Iris pigment epithelial cell (primary cell): ENCODE measurements at places on chromosomes 3 and 15.
A peak's percentile ranks its signal among the peaks of the same experiment; 100 is the strongest.

DNA sequence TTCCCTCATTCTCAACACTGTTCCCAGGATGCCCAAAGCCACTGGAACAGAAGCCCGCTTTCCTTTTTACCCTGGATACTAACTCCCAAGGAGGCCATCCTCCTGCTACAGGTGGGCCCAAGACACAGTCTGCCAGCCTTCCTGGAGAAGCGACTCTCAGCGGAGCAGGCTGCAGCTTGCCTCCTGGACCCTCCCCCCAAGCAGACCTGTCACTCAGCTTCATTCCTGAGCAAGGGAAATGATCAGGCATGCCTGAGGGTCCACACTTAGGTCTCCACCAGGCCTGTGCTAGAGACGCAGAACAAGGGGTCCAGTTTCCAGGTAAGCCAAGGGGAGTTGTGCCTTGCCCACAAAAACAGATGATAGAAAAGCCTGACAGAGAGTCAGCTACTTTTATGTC, 62.8 kb downstream of the SLCO2A1 start:
- no peak for DNase-seq

GRCh38 chr3:28345690-28346089, 2.8 kb upstream of the ZCWPW2 start:
- no peak for DNase-seq

DNA sequence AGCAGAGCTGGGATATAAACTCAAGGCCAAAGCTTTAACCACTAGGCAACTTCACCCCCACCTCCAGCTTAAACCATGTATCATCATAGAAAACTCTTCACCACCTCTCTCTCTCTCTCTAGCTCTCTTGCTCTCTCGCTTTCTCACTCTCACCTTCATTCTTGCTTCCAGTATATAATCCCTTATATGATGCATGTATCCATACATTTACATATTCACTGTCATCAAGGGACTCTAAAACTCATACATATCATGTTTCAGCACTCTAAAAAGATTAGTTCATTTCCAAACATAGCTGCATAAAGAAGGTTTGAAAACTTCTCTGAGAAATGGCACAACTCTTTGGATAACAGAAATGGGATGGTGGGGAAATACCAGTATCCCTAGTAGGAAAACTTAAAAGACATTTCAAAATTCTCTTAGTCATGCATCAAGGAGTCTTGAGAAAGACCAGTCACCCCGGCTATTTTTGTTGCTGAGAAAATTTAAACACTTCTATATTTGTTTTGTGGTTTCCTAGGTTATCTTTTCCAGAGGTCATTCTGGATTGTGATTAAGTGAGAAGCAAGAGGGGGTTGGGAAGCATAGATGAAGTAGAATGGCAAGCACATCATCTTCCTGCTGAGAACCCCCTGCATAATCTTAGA, 447.8 kb upstream of the THBS1 start:
- peak; percentile 86 for DNase-seq

DNA sequence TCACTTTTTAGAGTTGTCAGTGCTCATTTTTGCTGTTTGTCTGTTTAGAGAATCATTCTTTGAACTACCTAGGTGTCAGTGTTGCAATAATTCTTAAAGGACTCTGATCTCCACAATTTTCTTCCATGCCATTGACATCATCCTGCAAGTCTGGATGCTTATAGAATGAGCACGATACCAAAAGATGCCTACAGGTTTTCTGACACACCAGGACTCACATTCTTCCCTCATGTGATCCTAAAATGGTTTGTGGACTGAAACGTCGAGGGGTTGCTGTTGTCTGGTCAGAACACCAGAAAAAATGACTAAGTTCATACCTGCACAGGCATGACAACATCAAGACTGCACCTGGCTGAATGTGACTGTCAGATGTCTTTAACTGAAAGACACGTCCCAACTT, 95.9 kb downstream of the SEMA5B start:
- DNase-seq: no peak

DNA sequence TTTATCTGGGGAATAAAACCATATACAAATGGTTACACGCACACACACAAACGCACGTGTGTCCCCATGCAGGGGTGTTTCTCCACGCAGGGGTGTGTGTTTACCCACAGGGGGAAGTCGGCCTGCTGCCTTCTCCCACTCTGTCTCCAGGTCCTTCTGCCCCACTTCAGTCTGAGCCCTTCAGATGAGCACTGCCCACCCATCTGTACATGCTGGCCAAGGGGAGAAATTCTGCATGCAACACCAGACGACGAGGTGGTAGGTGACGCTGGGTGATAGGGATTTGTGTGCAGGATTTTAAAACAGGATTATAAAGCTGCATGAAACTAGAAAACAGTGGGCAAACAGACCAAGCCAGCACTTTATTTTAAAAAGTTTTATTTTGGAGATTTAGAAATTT, 122.5 kb downstream of the TJP1 start:
- no peak for DNase-seq

GRCh38 chr3:49805367-49805782, 2.3 kb downstream of the INKA1 start:
- no peak for DNase-seq

- peak; percentile 2 for DNase-seq
Observed at GRCh38 chr3:882533-882932, 210.3 kb upstream of the CNTN6 start.

DNA sequence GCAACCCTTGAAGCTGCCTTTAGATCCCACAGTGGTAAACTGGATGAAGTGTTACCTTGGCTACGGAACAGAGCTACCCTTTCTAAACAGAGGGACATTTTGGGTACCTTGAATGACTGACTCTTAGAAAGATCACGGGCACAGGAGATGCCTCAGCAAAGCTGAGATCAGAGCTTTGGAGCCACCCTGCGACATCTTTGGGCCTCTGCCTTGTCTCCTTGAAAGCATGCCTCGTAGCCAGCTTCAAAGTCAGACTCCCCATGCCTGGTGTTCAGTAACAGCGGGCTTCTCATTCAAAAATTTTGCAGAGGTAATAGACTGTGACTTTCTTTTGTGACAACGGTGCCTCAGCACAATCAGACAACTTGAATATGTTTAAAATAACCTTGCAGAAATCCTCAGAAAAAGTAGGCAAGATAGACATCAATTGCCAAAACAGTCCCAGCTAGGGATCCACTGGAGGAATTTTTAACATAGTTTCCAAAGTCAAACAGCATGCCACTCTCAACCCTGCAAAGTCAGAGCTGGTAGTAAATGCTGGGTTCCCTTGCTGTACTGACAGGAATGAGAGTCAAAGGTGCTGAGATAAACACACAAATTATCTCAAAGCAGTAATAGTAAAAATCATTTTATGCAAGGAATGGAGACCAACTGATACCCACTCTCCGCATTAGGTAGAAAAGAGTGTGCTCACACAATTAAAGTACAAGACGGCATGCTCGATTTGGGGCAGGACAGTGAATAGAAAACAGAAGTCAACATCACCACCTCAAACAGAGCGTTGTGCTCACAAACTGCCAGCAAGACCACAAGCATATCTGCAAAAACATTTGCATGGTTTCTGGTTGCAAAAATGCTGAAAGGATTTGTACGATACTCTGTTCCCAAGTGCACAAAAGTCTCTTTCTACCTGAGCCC, 82.1 kb downstream of the MYO1E start:
- DNase-seq: no peak

- no peak for DNase-seq
Observed at GRCh38 chr15:78174401-78174800, 25.2 kb downstream of the IDH3A start.

- peak; percentile 81 for DNase-seq
Observed at GRCh38 chr3:15360788-15361493, 28.6 kb upstream of the SH3BP5 start.

DNA sequence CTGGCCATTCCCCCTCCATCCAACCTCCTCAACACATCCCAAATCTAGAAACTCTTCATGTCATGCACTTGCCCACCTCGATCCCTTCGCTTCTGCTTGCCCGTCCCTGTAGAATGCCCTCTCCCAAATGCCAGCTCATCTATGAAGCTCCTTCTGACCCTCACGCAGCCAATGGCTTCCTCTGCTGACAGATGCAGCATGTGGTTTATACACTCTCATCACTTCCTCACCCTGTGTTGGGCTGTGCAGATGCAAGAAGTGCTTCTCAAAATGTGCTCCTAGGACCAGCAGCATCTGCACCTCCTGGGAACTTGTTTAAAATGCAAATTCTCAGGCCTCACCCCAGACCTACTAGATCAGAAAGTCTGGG, 51.7 kb downstream of the SEMA5B start:
- no peak for DNase-seq

- no peak for DNase-seq
Observed at GRCh38 chr15:95825208-95825607, 505.3 kb upstream of the NR2F2 start.

DNA sequence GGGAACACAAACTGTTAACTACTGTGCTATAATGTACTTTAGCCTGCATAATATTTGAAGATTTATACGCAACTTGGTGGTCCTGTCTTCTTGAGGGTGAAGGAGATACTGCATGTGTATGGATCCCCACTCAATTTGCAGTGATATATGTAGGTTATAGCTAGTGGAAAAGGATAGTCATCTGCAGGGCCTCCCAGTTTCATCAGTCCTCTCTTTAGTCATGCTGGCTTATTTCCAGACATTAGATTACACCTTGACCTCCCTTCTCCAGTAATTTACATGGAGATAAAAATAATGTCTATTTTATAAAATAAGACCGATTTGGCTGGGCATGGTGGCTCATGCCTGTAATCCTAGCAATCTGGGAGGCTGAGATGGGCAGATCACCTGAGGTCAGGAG, 3.7 kb downstream of the NR1D2 start:
- DNase-seq: peak; percentile 67

DNA sequence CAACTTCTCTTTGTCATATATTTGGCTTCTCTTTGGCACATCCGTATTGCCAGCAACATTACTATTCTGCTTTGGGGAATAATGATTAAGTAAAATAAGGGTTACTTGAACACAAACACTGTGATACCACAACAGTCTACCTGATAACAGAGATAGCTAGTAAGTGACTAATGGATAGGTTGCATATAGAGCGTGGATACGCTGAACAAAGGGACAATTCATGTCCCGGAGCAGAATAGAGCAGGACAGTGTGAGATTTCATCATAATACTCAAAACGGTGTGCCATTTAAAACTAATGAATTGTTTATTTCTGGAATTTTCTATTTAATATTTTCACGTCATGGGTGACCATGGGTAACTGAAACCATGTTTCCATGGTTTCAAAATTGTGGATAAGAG, 54.1 kb downstream of the SCN5A start:
- no peak for DNase-seq

DNA sequence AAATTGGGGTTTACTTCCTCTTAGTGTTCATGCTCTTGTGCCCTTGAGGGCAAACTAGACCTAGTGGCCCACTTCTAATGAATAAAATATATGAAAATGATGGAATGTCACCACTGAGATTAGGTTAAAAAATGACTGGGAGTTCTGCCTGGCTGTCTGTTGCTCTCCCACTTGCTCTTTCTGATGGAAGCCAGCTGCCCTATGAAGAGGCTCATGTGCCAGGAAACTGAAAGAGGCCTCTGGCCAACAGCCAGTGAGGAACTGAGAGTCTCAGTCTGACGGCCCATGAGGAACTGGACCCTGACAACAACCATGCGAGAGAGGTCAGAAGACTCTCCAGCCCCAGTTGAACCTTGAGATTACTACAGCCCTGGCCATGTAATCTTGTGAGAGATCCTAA, 107.1 kb upstream of the FHIT start:
- DNase-seq: no peak

GRCh38 chr3:17094551-17094950, 209.8 kb downstream of the PLCL2 start:
- no peak for DNase-seq

- no peak for DNase-seq
Observed at GRCh38 chr3:125528920-125529319, 8.9 kb upstream of the SNX4 start.

DNA sequence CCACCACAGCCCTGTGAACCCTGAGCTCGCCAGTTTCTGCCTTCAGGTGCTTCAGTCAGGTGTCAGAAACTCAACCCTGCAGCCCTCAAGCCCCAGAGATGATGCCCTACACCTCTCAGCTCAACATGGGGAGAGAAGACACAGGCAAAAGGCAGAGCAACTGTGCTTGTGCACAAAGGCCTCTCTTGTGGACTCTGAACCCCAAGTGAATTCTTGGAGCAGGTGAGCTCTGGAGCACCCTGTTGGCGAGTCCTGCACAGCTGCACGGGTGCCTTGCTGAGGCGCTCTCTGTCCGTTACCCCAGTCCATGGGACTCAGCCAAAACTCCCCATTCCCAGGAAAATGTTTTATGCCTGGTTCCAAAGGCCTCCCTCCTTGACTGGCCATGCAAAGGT, 197.0 kb downstream of the KLF13 start:
- no peak for DNase-seq

DNA sequence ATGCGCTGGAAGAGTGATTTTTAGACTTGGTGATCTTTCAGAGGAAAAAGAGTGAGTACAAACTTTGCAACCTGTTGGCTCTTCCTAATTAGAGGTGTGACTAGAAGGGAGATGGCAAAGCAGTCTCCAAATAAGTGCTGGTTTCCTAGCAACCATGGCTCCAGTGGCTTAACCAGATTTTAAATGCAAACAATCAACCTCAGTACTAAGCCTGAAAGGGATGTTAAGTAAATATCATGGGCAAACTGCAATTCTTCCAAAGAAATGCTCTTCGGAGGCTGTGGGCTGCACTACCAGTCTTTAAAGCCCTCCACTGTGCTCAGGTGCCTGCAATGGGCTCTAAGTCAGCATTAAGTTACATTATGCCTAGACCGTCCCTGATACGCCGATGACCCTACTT, 678.1 kb upstream of the CCDC54 start:
- DNase-seq: no peak

DNA sequence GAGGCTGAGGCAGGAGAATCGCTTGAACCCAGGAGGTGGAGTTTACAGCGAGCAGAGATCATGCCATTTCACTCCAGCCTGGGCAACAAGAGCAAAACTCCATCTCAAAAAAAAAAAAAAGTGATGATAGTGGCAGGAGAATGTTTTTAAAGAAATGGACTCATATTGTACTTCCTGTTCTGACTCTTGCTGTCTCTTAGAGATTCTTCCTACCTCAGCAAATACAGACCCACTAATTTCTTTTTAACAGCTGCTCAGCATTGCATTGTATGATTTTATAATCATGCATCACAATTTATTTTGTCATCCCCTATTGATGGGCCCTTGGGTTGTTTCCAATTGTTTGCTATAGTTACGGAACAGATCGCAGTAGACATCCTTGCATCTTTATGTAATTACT, 8.8 kb upstream of the ANKDD1A start:
- DNase-seq: no peak

GRCh38 chr3:57544181-57545125, at the start of gene DNAH12:
TSS of gene DNAH12 (minus strand) at chr3:57544344. CDS start at chr3:57542870, 1,474 bp downstream.
- no peak for DNase-seq

DNA sequence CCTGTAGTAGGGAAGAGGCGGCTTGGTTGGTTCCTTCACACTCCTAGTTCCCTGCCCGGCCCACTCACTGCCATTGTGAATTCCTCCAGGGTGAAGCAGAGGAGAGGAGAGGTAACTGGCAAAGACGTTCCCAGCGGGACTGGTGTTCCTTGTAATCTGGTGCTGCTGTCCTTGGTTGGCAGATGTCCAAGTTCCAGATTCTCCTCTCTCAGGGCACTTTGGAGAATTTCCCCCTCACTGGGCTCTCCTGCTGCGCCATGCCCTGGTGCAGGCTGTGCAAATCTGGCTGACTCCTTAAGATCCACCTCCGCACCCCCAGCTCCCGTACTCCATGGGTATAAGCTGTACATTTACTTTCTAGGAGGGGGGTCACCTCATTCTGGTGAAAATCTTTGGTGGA, 37.3 kb downstream of the THSD4 start:
- no peak for DNase-seq
